Stimulated activated CD4-positive, alpha-beta T cell treated with anti-CD3 and anti-CD28 coated beads, Interleukin-4, amount 100 ng/mL, for 1 hour (primary cell): ENCODE measurements at places on chromosomes 3 and 15.

DNA sequence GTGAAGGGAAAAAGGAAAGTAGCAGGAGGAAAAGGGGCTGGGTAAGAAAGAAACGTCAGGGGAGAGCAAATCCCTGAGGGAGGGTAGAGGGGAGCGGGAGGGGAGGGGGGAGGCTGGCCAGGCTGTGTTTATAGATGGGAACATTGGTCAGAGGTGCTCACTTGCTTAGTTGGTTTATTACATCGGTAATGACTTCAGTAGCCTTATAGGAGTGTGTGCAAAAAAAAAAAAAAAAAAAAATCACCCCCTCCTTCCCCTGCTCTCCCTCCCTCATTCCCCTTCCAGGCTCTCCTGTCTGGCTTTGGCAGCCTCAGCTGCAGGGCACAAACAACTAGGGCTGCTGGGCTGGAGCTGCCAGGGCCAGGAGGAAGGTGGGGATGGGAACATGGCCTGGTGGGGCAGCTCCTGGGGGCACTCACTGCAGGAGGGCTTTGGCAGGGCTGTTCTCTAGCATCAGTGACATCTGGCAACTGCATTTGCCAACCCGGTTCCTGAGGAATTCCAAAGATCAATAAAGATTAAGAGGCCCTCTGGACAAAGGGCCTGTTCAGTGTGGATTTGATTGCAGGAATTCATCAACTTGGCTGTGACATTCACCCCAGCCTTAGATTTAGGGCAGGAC lies 334.5 kb upstream of the FRG2C start:
- no peak for DNase-seq

GRCh38 chr3:143140550-143140949 lies 21.0 kb downstream of the CHST2 start:
- DNase-seq, result no peak

GRCh38 chr3:54137311-54137710 lies 15.0 kb downstream of the CACNA2D3 start:
- no peak for DNase-seq

- no peak for DNase-seq
Measured at GRCh38 chr15:88618686-88619085, 2.5 kb upstream of the AEN start.

DNA sequence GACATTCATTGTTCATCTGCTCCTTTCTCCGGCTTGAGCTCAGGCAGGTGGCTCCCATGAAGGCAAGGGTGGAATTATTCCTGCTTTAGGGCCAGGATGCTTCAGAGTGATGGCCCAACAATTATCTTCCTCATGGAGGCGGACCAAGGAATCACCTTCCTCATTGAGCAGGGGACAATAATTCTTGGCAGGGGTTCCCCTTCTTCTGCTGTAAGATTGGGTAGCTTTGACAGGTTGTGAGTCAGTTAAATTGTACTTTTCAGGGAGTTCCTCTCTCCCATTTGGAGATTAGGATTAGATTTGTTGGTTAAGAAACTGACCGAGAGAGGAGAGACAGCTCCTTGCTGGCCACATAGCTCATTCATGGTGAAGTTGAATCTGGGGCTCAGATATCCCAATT lies 31.4 kb upstream of the CD47 start:
- no peak for DNase-seq

DNA sequence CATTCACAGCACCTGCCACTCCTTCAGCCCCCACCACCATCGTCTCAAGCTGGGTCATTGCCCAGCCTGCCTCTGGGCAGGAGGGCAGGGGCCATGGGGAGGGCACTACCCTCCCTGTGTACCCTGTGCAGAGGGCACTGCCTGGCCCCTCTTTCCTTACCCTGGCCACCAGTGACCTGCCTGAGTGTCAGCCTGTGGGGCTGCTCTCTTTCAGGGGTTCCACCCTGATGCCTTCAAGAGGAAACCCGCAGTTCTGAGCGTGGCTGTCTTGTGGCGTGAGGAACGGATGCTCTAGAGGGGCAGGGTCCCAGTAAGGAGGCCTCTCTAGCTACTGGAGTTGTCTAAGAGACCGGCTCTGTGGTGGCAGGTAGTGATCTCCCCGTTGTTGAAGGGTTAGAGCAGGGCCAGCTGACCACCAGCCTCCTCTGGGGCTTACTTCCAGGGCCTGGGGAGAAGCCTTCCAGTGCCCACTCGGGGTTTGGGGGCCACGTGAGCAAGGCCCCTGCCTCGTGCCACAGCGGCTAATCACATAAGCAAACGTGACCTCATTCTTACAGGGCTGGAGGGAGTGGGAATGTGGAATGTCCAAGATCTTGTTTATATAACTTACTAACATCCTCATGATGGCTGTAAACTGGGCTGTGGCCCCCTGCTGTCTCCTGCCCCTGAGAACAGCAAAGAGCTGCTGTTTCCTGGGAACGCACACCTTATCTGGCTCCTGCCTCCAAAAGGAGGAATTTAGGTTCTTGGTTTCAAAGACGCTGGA lies 31.4 kb upstream of the SEC13 start:
- DNase-seq, result no peak

DNA sequence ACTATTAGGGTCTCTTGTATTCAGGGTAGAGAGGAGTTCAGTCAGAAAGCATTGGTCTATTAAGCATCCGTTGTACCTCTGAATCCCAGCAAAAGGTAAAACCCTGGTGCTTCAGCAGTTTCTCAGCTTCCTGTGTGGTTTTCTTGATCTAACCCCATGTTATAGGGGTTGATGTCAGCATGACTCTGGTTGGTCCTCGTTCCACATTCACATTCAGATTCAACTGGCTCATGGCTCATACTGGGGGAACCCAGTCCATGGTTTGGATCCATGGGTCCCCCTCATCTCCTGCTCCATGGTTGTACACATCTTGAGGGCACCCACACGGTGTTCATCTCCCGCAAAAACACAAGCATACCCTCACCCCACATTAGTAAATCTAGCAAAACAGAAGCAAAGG lies 47.7 kb upstream of the C2CD4B start:
- no peak for DNase-seq
